ENCODE measurements at places on chromosomes 1 and 21. TPM values are rescaled to one million over a fixed set of nuclear protein-coding genes. Genes with fewer than 3 reads are reported as not detected.

DNA sequence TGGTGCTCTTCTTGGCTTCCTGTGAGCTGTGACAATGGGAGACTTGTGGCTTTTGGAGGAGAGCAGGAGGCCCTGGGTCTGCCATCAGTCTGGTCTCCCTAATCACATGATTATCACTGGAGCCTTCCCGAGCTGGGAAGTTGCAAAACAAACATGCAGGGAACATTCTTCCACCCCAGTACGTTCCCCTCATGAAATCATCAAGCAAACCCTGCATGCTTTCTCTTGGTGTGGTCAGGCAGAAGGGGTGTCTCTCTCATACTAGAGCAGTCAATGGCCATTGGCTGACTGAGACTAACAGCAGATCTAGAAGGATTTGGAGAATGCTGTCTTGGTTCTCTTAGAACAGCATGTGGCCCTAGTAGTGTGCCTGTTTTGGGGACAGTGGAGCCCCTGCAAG, 111.2 kb downstream of the LIPI start:
- DNase-seq, result no peak

DNA sequence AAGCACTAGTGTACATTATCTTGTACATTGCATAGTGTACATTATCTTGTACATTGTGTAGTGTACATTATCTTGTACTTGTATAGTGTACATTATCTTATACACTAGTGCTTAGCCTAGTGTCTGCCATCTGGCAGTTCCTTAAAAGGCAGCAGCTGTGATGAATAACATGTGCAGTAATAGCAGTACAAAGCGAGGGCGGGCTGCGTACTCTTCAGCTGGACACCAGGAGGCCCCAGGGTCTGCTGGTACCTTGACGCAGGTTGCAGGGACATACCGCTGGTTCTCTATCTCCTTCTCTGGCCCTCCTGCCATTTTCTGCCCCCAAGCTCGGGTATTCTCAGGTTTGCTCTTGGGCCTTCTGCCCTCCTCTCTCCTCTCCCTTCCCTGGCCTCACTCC, 149.6 kb downstream of the SEC16B start:
- DNase-seq, result no peak

DNA sequence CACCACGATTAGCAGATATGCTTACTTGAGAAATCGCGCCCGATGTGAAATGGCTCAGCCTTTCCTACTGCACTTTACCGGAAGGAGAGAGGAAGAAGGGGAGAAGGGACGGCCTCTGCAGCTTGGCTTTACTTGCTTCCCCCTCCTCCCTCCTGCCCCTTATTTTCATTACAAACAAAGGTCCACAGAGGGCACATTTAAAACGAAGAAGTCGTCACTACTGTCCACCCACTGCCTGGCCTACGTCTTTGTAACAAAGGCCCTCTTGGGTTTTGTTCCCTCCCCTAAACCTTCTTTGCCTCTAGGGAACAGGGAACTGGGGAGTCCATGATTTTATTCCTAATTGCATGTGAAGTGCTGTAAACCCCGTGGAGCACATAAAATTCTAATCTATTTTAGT, 308.5 kb downstream of the LMX1A start:
- DNase-seq, result no peak

GRCh38 chr1:229943988-229944743, 122.9 kb upstream of the GALNT2 start:
- DNase-seq, result no peak

DNA sequence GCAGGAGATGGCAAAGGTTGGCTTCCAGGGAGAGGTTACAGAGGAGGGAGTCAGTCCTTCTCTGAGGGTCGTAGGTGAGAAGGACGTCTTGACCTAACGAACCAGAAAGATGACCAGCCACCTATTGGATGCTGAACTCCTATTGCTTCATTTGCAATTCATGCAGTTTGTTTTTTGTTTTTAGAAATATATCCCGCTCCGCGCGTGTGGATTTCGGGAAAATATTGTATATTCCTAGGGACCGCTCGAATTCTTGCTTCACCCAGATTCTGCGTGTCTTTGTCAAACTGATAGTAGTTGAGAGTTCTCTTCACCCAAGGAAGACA, 564 bp downstream of the DISP1 start:
- no peak for DNase-seq

DNA sequence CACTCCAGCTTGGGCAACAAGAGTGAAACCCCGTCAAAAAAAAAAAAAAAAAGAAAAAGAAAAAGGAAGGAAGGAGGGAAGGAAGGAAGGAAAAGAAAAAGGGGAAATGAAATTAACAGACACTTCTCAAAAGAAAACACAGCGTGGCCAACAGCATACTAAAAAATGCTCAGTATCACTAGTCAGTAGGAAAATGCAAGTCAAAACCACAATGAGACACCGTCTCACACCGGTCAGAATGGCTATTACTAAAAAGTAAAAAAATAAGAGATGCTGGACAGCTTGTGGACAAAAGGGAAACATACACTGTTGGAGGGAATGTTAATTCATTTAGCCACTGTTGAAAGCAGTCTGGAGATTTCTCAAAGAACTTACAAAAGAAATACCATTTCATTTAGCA, 369.5 kb upstream of the BRINP3 start:
- DNase-seq, result no peak

DNA sequence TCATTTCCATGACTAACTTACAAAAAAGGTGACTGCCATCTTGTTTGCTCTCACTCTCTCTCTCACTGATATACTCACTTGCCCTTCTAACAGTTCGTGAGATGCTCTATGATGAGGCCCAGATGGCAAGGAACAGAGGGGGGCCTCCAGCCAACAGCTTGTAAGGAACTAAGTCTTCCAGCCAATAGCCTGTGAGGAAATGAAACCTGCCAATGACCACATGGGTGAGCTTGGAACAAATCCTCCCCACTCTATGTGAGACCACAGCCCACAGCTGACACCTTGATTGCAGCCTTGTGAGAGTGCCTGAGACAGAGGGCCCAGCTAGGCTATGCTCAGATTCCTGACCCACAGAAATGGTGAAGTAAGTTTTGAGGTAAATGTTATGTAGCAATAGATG, 153.7 kb downstream of the HHIPL2 start:
- no peak for DNase-seq

GRCh38 chr1:116532671-116533428, 38.0 kb downstream of the CD58 start:
- DNase-seq, result no peak

GRCh38 chr1:17914987-17915386, 159.9 kb downstream of the ACTL8 start:
- DNase-seq, result no peak

- DNase-seq, result no peak
These were observed 58.0 kb upstream of the RAB3GAP2 start for GRCh38 chr1:220330265-220330664.

GRCh38 chr1:160981584-160982411, 27.2 kb upstream of the ITLN2 start:
- DNase-seq, result no peak

The CELA3B gene
- 0.38 TPM for polyA plus RNA-seq

The CLCN6 gene
- 26.6 TPM for polyA plus RNA-seq

The RUNX3 gene
- 0.27 TPM for polyA plus RNA-seq

The SLC5A3 gene
- polyA plus RNA-seq, result 43.7 TPM

The C1orf87 gene
- 0.28 TPM for polyA plus RNA-seq

The CD48 gene
- 0.80 TPM for polyA plus RNA-seq

The FCRL5 gene
- polyA plus RNA-seq, result 0.17 TPM

The C1QA gene
- 10.1 TPM for polyA plus RNA-seq

Data from left kidney (tissue), 8 donors.